ENCODE measurements at places on chromosomes 13 and 19. TPM values are rescaled to one million over a fixed set of nuclear protein-coding genes. Genes with fewer than 3 reads are reported as not detected.

The MBD3L3 gene
- not detected for total RNA-seq

The ZNF730 gene
- 0.43 TPM for total RNA-seq

The ZNF415 gene
- 13.7 TPM for total RNA-seq

The PRRG2 gene
- 0.83 TPM for total RNA-seq

The IGFL4 gene
- total RNA-seq = not detected

The OSCAR gene
- 0.18 TPM for total RNA-seq

The UBE2L5 gene
- 0.09 TPM for total RNA-seq

The ADPRHL1 gene
- total RNA-seq = 1.6 TPM

The SNRPD2 gene
- 780 TPM for total RNA-seq

The CLDN10 gene
- total RNA-seq = not detected

The MEF2B gene
- total RNA-seq = 0.14 TPM

The FFAR2 gene
- total RNA-seq = not detected

The UPF1 gene
- total RNA-seq = 54.9 TPM

The KCNK6 gene
- 19.5 TPM for total RNA-seq

The CCNA1 gene
- total RNA-seq = 1.4 TPM

The ZNF837 gene
- 1.4 TPM for total RNA-seq

The NLRP12 gene
- total RNA-seq = under 0.01 TPM

The TMEM272 gene
- total RNA-seq = not detected

The GADD45GIP1 gene
- total RNA-seq = 30.0 TPM

The MEGF8 gene
- 27.0 TPM for total RNA-seq

The PINLYP gene
- 0.55 TPM for total RNA-seq

The SYT3 gene
- total RNA-seq = not detected

The RNF17 gene
- not detected for total RNA-seq

The MCF2L gene
- total RNA-seq = 0.14 TPM

Measured in smooth muscle cell of bladder (primary cell).